Lung (tissue), 17 donors: ENCODE measurements at places on chromosomes 11 and 22.
A peak's percentile ranks its signal among the peaks of the same experiment; 100 is the strongest.

GRCh38 chr11:34165786-34166555, 60.5 kb downstream of the NAT10 start:
- no peak for DNase-seq

DNA sequence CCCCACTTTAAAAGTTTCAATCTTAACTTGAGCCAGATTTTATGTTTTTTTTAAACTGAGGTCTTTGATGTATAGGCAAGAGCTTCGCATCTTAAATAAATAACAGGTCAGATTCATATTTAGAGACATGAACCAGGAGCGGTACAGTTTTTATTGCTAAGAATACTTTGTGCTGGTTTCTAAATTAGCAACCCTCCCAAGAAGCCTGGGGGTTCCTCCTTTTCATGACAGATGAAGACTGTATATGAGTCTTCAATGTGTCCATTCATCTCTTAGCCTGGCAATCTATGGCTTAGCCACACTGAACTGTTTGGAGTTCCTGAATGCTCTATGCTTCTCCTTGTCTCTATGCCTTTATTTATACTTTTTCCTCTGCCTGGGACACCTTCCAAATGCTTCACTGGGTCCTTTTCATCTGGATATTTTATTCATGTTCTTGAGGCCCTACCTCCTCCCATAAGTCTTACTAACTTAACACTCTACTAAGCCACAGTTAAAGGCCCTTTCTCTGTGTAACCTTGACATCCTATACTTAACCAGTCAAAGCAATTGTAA, 338.6 kb downstream of the INSC start:
- DNase-seq: no peak

DNA sequence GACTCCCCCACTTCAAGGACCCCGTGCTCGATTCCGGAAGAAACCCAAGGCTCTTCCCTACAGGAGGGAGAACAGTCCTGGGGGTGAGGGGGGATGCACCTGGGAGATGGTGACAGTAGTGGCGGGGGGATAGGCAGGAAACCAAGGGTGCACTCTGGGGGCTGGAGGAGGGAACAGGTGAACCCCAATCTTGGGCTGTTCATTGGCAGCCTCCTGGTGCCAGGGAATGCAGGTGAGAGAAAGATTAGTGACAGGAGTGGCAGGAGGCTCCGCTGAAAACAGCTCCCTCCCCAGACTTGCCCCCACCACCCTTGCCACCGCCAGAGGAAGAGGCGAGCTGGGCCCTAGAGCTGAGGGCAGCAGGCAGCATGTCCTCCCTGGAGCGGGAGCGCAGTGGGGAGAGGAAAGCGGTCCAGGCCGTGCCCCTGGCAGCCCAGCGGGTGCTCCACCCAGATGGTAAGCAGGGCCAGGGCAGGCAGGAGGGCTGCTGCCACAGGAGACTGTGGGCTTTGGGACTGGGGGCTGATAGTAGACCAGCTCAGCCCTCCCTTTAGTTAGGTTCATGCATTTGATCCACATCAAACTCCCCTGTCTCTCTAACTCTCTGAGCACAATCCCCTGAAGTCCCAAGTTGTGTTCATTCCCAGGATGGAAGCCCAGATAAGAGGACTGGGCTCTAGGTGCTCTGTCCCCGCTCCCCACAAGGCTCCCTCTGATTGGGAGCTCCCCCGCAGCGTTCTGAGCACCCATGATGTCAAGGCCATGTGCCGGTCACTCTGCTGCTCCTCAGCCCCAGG, 14.5 kb downstream of the ROBO3 start:
- no peak for DNase-seq

DNA sequence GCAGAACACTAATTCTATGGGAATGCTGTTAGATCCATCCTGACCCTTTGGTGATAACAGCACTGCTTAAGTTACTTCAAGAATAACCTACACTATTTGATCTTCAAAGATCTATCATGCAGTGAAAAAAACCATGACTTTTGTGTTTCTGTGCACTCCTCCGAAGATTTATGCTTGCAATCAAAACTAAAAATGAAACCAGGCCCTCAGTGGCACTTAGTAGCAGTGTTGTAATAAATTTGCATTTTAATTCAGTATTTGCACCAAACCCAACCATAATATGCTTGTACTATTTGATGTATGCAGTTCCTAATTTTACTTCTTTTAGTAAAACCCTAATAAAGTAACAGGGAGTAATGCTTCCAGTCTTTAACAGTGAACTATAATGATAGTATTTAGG, 130.7 kb downstream of the SOX6 start:
- no peak for DNase-seq

GRCh38 chr11:114059278-114059983, at the start of gene ZBTB16:
TSS of gene ZBTB16 (plus strand) at chr11:114059711. CDS start at chr11:114063301, 3,590 bp downstream.
- peak; percentile 89 for DNase-seq

GRCh38 chr22:37496651-37497050, 10.5 kb upstream of the MFNG start:
- DNase-seq: no peak

GRCh38 chr11:58900479-58901420, 38.5 kb upstream of the GLYATL1 start:
- peak; percentile 86 for DNase-seq

DNA sequence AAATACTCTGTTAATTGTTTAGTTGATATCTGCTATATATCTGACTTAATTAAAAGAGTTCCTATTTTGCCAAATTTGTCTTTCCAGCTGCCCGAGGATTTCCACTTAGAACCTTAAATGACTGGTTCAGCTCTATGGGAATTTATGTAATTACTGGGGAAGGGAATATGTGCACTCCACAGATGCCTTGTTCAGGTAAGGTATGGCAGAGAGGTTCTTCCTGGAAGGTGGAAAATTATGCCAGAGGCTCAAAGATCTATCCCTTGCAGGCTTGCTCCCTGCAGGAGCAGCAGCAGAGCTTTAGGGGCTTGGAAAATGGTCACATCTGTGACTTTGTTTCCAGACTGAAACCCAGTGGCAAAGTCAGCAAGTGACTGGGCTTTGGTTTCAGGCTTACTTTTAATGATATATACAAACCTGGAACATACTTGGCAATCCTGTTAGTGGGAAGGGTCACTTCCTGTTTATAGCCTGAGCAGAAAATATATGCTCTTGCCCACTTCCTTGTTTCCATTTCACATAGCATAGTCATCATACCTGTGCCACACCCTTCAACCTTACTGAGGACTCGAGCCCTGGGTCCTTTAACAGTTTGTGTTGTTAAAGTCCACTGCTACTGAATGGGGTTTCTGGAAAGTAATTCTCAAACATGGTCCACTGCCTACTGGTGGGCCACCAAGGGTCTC, 23.7 kb downstream of the WBP2NL start:
- no peak for DNase-seq

GRCh38 chr11:2459016-2459725, 14.4 kb downstream of the KCNQ1 start:
- DNase-seq: no peak

DNA sequence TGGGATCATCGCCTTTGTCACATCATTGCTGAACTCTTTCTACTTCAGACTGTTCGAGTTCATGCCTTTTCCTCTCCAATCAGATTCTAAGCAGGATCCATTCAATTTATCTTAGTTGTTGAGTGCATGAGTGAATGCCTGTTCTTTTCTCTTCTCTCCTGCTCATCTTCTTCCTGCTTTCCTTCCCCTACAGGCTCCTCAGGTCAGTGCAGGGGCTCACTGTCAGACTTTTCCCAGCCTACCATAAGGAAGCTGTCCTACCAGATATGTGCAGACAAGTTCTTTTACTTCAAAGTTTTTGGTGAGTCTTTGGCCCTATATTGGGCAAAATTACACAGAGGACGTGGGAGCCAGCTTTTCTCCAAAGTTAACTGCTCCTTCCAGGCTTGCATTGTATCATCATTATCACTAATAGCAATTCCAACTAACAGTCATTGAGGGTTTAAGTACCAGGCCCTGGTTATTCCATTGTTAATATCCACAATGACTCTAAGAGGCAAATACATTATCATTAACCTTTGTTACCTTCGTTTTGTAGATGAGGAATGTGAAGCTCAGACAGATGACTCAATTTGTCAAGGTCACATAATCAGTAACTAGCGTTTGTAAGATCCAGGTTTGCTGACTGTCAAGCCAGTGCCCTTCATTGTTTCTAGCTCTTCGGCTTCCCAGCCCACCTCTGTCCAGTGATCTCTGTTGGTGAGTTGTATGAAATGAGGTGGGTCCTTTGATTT, 30.4 kb downstream of the OR6Q1 start:
- no peak for DNase-seq

DNA sequence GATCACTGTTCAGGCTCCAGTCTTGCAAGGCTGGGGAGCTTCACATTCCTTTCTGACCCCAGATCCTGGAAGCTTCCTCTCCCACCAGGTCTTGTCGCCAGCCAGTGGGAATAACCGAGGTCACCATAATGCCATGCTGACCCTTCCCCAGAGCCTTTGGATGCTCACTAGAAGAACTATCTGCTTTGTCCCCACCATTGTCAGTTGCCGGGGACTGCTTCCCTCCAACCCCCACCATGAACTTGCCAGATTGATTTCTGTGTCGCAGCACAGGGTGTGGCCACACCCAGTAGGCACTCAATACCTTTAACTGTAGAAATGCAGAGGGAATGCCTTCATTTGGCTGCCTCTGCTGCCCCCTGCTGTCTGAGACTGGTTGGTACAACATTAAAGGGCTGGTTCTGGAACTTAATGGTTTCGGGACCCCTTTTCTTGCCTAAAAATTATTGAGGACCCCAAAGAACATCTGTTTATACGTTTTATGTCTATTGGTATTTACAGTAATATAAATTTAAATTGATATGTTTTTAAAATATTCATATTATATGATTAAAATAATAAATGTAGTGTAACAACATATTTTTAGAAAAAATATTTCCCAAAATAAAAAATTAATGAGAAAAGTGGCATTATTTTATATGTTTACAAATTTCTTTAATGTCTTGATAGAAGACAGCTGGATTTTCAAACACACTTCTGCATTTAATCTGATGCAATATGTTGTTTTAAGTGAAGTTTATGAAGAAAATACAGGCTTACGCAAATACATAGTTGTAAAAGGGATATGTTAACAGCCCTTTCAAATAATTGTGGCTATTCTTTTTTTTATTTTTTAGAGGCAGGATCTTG, 6.7 kb upstream of the GDPD5 start:
- DNase-seq: peak; percentile 80

DNA sequence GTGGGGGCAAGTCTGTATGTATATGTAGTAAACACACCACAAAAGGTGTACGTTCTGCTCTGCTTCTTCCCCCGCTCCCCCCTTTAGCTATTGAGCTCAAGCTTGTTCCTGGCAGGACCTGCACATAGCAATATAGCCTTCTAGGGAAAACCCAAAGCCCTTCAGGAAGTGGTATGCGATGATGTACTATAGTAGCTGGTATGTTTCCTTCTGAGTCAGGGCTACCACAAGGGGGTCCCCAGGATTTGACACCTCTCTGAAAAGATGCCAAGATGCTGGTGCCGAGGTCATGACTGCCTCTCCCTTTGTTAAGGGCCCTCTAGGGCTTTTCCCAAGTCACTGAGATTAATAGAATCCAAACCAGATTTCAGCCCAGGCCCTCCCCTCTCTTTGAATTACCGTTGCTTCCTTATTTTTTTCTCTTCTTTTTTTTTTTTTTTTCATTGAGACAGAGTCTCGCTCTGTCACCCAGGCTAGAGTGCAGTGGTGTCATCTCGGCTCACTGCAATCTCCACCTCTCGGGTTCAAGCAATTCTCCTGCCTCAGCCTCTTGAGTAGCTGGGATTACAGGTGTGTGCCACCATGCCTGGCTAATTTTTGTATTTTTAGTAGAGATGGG, 268.4 kb downstream of the ETS1 start:
- DNase-seq: no peak

DNA sequence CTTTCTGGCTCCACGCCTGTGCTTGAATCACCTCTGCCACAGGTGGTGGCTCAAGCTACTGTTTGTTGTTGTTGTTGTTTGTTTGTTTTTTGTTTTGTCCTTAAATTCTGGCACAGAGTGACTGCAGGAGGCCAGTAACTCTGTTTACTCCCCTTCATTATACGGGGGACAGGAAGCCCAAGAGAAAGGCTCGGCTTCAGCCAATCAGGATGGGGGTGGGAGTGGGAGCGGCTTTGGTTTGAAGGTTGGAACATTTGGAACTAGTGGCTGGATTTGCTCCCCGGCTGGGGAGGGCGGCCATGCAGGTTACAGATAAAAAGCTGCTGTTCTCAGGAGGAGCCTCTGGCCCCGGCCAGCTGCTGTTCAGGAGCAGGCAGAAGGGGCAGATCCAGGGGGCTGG, 19.7 kb upstream of the CABP2 start:
- no peak for DNase-seq

GRCh38 chr22:22392131-22392530, 116.4 kb downstream of the ZNF280B start:
- DNase-seq: no peak

GRCh38 chr22:48103126-48103875, 1340.9 kb downstream of the TBC1D22A start:
- peak; percentile 59 for DNase-seq

DNA sequence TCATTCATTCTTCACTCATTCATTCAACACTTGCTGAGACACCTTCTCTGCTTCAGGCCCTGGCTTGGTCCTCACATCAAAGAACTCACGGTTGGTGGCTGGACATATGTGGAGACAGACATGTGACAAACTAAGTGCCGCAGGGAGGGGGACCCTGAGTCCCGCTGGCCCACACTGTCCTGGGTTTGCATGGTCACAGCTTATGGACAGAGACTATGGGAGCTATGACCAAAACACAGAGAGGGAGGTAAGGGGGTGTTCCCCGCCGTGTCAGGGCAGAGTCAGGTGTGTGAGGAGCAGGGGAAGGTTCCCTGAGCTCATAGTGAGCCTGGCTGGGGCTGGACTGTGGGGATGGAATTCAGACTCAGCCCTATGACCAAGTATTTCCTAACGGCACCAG, 123.1 kb downstream of the MPPED1 start:
- DNase-seq: no peak

DNA sequence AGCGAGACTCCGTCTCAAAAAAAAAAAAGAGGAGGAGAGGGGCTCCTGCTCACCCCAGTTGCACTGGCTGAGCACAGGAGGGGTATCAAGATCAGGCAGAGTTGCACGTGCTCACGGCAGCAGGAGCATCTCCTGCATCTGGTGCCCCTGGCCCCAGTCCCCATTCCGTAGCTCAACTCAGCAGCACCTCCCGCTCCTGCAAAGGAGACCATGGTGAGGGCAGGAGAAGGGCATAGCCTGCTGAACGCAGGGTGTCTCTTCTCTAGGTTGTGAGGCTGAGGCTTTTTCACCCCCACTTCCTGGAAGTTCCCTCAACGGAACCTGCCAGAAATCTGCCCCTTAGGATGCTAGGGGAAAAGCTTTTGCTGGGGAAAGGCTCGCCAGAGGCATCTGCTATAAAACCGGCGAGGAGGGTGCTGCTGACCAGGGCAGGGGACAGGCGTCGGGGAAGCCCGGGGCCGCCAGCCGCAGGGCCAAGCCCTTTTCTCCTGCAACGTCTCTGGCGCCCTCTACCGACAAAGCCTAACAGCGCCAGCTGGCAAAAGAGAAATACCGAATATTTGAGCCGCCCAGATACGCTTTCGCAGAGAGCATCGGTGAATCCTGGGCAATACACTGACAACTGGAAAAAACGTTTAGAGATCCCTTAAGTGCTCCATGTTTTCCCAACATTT, 1.0 kb upstream of the PPP6R2 start:
- peak; percentile 89 for DNase-seq

DNA sequence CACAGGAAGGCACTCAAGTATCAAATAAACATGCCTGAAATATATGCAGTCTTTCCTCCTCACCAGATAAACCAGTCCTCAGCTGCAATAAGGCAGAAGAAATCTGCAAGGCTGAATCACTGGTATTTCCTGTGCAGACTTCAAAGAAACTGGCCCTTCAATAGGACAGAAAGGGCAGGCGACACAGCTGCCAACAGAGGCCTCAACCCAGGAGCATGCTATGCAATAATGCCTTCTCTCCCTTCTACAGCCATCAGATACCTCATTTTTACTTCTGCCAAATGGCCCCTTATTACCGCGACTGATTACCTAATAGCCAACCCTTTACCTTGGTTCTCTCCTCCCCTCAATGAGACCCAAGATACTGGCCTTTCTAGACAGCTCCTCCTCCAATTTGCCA, 8.0 kb downstream of the NUMA1 start:
- no peak for DNase-seq
